Activated naive CD8-positive, alpha-beta T cell treated with anti-CD3 and anti-CD28 coated beads for 36 hours (primary cell): ENCODE measurements at places on chromosomes 6 and 20.

DNA sequence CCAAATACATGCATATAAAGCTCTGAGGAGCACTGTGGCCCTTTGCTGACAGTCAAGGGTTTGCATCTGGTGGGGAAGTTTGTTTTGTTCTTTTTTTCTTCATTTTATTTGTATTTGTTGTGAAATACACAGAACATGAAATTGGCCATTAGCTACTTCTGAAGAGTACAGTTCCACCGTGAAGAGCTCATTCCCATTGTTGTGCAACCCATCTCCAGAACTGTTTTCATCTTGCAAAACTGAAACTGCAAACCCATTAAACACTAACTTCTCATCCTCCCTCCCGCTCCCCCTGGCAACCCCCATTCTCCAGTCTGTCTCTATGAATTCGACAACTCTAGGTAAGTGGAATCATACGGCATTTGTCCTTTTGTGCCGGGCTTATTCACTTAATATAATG, 231.3 kb downstream of the TFAP2C start:
- no peak for DNase-seq

DNA sequence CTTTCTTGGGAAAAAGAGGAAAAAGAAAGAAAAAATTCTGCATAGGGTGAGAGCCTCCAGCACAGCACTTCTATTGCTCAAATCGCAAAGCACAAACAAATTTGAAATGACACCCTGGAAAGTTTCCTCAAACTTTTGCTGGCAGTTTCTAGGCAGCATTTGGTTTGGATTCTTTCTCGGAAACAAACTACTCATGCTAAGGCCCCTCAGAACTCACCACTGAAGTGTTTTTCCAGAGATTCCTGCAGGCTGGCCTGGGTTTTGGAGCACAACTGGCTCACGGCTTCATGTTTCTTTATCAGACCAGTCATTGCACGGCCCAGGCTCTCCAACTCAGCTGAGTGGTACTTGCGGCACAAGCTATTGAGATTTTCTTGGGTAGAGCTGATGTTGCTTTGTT, 237.8 kb downstream of the SYNE1 start:
- no peak for DNase-seq

- DNase-seq = peak; percentile 31
Observed at GRCh38 chr6:52416629-52417151, 3.5 kb upstream of the EFHC1 start.

DNA sequence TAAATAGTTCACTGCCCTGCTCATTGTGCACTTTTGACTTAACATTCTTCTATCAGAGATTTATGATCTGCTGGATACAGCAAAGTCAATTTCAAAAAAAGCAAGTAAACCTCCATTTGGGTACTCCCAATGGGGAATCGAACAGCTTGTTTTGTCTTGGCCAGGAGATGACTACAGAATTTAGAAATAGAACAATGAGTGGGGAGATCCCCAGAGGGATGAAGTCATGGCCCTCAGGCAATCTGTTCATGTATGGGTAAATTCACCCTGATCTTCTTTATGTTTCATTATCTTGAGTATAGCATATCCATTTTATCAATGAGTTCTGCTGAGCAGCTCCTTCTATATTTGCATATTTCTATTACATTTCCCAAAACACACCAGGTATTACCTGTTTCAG, 1681.9 kb downstream of the HACE1 start:
- DNase-seq = no peak

GRCh38 chr20:51628533-51629398, 86.2 kb upstream of the NFATC2 start:
- no peak for DNase-seq

- no peak for DNase-seq
Observed at GRCh38 chr6:119181046-119181445, 102.6 kb upstream of the FAM184A start.

DNA sequence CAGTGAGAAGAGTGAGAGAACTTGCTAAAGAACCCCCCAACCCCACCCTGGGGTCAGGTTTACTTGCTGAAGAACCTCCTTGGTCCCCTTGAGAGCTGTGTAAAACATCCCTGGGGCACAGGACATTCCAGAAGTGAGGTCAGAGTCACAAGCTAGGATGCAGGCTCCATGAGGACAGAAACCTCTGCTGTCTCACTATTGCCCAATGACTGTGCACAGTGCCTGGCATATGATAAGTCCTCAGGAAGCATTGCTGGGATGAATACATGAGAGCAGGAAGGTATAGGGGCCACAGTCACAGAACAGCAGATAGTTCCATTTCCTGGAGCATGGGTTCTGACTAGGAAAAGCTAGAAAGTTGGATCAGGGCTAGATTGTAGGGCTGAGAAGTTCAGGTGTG, 18.4 kb downstream of the NT5E start:
- no peak for DNase-seq

- no peak for DNase-seq
Observed at GRCh38 chr20:17705916-17706315, 6.2 kb downstream of the BANF2 start.

DNA sequence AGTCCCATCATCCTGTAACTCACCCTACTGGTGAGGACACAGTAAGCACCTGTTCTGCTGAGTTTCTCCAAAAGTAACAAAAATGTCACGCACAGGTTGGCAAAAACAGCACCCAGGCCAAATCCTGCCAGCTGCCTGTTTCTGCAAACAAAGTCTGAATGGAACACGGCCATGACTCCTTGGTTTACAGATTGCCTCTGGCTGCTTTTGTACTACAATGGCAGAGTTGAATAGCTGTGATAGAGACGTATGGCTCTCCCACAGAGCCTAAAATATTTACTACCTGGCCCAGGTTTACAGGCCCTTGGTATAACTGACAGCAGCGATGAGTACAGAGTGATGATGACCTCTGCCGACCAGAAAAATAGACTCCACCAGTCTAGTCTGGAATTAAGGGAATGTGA, 52.6 kb downstream of the CNKSR3 start:
- no peak for DNase-seq

- no peak for DNase-seq
Observed at GRCh38 chr20:29326376-29327070, 1930.9 kb upstream of the DEFB115 start.

GRCh38 chr20:11457488-11457887, 460.2 kb upstream of the BTBD3 start:
- no peak for DNase-seq

DNA sequence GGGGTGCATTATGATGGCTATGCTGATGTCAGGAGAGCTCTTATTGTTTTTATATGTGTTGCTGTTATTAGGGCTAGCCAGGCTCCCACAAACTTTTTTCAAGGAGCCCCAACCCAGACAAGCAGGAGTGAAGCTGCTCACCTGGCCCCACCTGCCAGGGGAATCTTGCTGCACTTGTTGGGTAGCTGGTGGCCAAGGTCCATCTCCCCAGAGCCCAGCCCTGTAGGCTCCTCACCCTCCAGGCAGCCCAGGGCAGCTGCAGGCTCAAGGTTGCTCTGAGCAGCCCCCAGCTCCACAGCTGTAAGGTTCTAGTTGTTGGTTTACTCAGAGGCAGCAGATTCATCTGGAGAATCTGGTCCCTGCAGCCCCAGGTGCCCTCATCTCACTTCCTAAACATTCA, 46.8 kb upstream of the SIRPA start:
- no peak for DNase-seq

GRCh38 chr20:56653211-56653610, 24.1 kb downstream of the TFAP2C start:
- no peak for DNase-seq

GRCh38 chr6:5681480-5681879, 325.2 kb downstream of the NRN1 start:
- DNase-seq = no peak

DNA sequence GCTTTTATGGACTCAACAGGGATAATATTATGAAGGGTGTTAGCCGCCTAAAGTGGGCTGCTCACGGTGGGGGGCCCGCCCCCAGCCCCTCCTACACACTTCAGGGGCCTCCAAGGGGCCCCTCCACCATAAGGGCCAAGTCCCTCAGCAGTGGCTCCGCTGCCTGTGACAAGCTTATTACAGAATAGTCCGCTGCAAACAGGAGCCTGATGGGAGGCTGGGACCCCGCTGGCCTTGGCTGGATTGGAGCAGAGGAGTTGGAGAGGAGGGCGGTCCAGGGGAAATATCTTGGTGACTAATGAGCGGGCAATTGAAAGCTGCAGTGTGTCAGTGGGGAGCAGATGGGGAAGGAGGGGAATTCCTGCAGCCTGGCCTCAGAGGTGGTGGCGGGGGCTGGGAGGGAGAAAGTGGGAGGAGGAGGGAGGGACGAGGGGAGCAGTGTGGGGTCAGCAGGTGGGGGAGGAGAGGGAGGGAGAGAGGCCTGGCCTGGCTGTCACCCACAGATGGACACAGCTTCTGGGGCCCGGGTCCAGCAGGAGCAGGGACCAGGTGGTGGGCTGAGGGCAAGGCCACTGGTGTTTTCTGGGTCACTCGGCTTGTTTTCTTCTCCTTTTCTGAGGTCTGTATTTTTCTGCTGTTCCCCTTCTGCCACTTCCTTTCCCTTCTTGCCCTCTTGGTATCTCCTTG, 57.6 kb upstream of the FOXP4 start:
- no peak for DNase-seq

DNA sequence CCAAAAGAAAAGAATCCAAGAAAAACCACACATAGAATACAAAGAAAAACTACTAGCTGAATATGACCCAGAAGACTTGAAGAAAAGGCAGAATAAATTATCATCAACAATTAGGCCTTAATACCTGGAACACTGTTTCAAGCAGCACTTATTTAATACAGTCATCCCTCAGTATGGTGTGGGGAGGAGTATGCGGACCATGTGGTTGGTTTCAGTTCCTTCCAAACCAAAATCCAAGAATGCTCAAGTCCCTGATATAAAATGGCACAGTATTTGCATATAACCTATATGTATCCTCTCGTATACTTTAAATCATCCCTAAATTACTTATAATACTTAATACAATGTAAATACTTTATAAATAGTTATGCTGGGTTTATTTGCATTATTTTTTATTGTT, 16.1 kb downstream of the CDK19 start:
- no peak for DNase-seq

- DNase-seq = no peak
Observed at GRCh38 chr6:129603741-129604140, 106.2 kb downstream of the ARHGAP18 start.

DNA sequence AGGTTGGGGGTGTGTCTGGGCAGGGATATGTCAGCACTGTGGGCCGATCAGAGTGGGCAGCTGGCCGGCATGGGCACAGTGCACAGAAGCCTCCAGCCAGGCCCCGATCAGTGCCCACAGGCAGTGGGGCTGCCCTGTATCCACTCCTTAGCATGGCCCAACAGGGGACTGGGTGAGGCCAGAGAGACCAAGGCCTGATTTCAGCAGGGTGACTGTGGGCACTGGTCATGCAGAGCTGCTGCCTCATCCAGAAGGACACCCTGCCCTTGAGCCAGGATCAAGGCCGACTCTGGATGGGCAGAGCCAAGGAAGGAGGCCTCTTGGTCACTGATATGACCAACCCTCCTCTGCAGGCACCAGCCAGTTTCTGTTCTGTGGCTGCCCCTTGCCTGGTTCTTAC, 159.7 kb downstream of the CDH4 start:
- no peak for DNase-seq

DNA sequence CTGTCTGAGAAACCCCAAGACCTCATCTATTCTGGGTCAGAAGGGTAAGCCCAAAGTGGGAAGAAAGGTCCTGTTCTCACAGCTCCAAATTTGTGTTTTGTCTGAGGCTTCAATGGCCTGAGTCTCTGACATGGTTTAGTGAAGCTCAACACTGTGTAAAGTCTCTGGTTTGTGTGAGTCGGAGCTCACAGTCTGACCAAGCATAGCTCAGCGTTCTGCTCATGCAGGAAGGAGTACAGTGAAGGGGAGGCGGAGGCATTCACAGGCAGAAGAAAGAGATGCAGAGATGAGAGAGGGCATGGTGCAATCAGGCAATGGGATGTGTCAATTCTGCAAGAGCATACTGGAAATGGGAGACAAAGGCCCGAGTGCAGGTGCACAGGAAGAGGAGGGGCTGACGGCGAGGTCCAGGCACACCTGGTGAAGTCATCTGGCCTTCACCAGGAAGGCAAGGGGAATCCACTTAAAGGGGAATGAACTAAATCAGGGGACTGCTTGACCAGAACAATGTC, 463.0 kb upstream of the AGPAT4 start:
- no peak for DNase-seq
